HL-60 (cell line): ENCODE measurements at places on chromosomes 12 and 14.

DNA sequence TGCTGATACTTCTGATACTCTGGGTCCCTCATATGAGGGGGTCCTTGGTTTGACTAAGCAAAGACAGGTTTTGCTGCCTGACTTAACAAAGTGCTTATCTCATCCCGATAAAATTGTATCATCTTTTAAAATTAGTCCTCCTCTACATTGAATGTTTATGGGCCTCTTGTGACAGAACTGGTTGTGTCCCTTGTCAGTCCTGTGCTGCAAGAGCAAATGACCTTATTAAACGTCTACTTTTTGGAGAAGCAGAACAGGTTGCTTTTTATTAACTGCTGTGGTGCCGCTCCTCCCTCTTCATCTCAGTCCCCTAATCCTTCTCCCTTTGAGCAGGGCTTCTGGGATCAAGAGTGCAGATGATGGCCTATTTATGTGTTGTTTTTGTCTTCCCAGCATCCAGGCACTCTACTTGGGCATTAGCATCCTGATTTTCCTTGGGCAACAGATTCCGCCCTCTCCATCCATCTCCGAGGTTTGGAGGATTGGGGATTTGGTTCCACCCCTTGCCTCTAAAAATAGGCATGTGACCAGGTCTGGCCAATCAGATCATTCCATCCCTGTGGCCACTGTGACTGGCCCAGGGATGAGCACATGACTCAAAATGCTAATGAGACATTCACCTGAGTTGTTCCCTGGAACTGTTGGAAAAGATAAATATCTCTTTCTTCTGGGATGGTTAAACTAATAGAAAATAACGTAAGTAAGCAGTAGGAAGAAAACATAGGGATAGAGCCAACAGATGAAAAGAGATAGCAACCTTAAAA is 2.9 kb upstream of the DENR start:
- DNase-seq: no peak

DNA sequence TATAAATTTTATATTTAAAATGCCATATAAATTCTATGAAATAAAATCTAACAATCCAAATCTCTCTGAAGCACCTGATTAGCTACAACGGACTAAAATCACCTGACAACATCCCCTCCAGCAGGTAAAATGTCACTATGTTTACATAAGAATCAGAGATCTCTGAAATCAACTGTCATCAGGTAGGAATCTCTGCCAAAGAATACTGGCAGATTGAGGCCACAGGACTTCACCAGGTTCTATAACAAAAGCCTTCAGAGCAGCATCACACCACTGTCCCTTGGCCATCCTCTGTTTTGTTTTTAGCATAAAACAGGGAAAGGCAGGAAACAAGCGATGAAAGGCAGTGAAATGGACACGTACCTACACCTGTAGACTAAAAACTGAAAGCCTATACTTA is 22.1 kb downstream of the FGD6 start:
- DNase-seq: no peak

- DNase-seq: no peak
These were observed 51.2 kb downstream of the SVOP start for GRCh38 chr12:108969622-108970021.

GRCh38 chr12:26769611-26770010 is 63.4 kb downstream of the ITPR2 start:
- no peak for DNase-seq

- no peak for DNase-seq
These were observed 34.7 kb upstream of the RTRAF start for GRCh38 chr14:51954657-51955056.

- no peak for DNase-seq
These were observed 24.5 kb downstream of the SLC38A4 start for GRCh38 chr12:46801293-46801692.

DNA sequence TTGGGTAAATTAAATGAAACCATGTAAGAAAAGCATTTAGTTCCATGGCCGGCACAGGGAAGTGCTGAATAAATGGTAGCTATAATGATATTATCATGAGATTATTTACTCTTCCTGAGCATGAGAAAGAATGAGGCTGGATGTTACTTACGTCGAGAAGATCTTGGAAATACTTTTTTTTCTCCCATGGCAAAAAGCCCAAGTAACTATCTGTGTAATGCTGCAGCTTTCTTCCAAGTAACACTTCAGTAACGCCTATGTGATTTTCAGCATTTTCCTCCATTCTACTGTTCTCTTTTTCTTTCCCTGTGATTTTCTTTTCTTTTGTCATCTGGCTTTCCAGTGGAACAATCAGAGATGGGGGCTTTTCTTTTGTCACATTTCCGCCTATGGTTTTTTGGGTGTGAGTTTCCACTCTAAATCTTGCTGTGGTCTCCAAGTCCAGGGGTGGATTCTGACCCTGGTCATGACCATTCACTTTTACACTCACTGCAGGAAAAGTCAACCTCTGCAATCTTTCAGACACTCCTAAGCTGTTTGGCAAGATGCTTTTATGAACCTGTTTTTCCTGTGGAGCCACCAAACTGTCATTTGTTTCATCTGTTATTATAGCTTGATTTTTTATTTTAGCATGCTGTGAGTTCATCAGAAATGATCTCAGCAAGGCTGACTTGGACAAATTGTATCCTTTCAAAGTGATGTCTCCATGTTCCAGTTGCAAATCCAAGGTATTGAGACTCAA is 25.0 kb upstream of the SYCP3 start:
- DNase-seq: no peak
